ENCODE measurements at places on chromosomes 6 and 20.

- no peak for DNase-seq
These were observed 32.5 kb downstream of the POFUT1 start for GRCh38 chr20:32240205-32240604.

GRCh38 chr6:141996823-141997222 lies 135.9 kb upstream of the GJE1 start:
- no peak for DNase-seq

DNA sequence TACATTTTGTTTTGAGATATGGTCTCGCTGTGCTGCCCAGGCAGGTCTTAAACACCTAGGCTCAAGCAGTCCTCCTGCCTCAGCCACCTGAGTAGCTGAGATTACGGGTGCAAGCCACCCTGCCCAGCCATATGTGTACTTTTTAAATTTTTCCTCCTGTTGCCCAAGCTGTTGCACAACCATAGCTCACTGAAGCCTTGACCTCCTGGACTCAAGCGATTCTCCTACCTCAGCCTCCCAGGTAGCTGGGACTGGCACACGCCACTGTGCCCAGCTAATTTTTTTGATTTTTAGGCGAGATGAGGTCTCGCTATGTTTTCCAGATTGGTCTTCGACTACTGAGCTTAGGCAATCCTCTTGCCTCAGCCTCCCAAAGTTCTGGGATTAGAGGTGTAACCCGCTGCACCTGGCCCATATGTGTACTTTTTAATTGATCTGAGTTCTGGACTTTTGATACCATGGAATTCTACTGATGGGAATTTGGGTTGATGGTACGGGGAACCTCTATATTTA lies 44.9 kb downstream of the ITCH start:
- DNase-seq, result no peak

DNA sequence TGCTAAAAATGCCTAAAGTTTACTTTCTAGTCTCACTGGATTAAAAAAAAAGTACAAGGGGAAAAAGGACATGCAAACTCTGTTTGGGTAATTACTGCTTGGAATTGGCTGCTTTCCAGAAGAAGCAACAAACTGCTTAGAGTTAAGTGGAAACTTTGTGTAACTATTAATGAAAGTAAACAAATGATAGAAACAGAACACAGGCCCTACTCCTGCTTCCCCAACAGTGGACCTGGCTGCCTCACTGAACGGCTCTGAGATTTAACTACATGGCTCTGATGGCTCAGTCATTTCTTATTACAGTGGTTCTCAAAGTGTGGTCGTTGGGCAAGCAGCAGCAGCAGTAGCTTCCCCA lies 108.5 kb downstream of the MAN1A1 start:
- DNase-seq, result no peak

DNA sequence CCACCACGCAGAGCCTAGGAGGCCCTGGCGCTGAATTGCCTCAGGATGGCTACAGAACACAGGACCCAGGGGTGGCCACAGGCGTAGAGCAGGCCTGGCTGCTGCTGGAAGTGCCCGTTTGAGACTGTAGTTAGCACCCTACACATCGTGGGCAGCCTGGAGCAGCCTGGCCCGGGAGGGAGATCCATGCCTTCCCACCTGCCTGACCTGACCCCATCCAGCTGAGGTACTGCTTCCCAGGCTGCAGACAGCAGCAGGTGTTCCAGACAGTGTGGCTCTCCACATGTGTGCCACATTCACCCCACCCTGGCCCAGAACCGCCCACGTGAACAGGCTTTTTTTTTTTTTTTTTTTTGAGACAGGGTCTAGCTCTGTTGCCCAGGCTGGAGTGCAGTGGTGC lies 20.9 kb upstream of the MAP1LC3A start:
- no peak for DNase-seq

- peak; percentile 57 for DNase-seq
These were observed 106.5 kb upstream of the TIAM2 start for GRCh38 chr6:154888421-154889295.

- DNase-seq, result no peak
These were observed 66.1 kb downstream of the FAM50B start for GRCh38 chr6:3915076-3915791.

- no peak for DNase-seq
These were observed 30.4 kb upstream of the PNRC1 start for GRCh38 chr6:89050155-89050554.

DNA sequence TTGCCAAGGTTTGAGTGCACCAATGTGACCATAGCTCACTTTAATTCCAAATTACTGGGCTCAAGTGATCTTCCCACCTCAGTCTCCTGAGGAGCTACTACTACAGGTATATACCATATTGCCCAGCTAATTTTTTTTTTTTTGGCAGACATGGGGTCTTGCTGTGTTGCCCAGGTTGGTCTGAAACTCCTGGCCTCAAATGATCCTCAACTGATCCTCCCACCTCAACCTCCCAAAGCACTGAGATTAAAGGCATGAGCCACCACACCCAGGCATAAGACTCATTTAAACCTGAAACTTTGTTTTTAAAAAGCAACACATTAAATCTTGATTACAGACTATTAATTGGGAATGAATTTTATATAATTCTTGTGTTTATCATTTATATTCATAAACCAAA lies 67.7 kb downstream of the ARHGAP18 start:
- DNase-seq, result no peak

- peak; percentile 7 for DNase-seq
These were observed 609.3 kb upstream of the ADGRB3 start for GRCh38 chr6:68025764-68026163.

DNA sequence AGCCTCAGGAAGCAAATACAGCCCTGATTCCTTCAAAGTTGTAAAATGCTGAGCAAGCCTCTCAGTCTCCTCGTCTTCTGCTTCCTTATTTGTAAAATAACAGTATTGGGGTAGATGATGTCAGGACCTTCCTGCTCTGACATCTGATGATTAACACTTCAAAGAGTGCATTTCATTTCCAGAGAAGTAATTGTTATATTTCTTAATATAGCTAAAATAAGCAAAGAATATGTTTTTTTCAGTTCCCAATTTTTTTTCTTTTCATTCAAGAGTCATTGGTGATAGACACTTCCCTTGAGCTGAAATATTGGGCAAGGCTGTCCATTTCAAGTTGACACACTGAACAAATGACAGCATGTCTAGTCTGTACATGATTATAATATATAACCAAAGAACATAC lies 53.4 kb downstream of the SLX4IP start:
- DNase-seq, result no peak

DNA sequence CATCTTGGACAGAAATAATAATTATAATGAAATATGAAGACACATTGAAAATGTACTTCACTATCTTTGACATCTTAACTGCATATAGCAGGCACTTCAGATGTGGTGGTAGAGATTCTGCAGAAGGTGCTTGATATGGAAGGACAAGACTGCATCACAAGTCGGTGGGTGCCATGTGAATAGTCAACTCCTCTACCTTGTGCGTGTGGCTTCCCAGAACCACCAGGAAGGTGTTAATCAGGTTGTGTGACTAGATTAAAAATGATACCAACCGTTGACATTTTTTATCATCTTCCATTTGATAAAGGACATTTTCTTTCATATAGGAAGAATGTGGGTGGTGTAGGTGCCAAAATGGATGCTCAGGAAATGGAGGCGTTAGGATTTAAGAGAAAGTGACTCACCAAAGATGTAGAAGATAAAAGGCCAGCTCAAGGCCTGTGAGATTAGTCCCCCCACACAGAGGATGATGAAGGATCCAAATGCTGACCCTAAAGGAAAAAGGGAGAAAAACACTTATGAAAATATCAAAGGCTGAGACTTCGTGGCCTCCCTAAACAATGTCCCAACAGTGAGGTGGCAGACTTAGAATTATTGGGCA lies 12.3 kb downstream of the SLC17A2 start:
- no peak for DNase-seq

- peak; percentile 83 for DNase-seq
These were observed 16.4 kb upstream of the SLC22A2 start for GRCh38 chr6:160274871-160275510.

DNA sequence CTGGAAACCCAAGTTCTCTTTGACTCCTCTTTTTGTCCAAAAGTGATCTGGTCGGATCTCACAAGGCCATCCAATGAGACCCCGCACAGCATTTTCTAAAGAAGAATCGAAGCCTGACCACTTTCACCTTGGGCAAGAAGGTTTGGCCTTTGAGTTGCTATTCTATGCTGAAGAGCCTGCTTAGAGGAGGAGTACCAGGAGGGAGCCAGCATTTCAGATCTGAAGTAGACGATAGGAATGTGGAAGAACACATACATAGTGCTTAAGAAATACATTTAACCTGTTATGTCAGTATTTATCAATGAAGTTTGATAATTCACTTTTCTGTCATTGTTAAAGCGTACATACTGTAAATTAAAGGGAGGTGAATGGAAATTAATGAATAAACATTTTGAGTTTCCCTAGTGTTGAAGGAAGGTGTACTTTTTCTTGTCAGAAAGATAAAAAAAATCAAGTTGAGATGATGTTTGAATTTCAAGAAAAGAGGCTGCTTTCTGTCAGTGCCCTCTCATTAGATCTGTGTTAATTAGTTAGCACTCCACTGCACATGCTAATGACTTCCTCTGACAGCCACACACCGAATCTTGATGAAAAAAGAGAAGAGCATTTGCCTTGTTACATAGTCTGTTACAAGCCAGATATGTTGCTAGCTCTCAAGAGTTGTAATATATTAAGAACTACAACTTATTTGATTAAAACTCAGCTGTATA lies 10.9 kb upstream of the TDRD6 start:
- DNase-seq, result no peak

- DNase-seq, result no peak
These were observed 358.5 kb downstream of the CBLN4 start for GRCh38 chr20:55646851-55647250.

DNA sequence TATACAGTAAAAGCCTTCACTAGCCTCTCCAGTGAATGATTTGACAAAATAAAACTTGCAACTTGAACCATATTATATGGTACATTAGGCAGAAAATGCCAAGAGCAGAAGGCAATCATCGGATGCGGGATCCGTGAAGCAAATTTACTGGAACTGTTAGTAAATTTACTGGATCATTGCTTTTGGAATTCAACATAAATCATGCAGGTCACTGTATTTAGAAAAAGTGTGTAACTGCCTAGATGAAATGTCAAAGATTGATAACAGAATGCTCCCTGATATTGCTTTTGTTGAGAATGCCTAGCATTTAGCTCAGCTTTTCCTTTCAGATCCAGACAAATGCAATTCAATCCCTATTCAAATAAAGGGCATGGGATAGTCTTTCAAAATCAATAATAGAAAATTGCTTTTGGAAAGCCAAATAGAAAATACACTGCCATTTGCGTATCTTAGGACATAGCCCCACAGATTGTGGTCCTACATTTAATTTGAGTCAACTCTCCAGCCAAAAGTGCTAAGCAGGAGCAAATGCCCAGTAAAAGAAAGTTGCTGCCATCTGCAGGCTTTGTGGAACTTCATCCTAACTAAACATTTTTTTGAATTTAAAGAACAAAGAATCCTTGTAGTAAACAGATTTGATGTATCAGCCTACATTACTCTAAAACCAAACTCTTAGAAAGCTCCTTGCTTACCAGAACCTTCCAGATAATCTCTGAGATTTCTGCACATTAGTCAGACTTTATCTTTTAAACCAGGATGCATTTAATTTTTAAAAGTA lies 109.5 kb upstream of the HSF2 start:
- peak; percentile 76 for DNase-seq

DNA sequence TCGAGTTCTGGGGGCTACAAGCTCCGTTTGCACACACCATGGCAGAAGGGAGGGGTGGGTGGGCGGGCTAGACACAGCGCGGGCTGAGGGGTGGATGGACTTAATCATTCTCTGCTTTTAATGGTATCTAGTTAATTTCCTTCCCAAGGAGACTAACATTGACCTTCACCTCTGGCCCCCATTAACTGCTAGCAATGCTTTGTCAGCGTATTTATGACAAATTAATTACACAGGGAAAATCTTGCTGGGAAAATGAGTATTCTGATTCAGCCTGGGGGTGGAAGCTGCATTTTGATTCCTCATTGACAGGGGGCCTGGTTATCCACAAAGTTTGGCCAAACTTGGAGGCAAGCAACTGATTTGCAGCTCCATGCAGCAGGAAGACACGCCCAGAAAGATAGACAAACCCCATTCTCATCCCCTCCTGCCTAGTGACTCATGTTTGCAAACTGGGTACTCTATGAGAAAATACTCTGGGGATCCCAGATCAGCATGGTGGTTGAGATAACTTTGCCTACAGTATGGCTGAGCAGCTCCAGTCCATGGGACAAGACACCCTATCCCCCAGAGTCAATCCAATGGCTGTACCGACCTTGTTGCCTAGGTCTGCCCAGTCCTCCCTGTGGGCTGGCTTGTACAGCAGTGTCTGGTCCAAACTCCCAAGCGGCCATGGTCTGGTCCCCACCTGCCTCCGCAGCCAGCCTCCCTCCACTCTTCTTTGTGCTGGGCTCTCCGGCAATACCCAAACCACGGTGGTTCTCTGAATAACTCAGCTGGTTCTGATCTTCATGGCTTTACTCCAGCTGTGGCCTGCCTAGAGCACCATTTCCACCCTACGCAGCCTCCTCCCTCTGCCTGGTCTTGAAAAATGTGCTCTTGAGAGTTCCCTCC lies 19.7 kb downstream of the ZBP1 start:
- DNase-seq, result no peak

DNA sequence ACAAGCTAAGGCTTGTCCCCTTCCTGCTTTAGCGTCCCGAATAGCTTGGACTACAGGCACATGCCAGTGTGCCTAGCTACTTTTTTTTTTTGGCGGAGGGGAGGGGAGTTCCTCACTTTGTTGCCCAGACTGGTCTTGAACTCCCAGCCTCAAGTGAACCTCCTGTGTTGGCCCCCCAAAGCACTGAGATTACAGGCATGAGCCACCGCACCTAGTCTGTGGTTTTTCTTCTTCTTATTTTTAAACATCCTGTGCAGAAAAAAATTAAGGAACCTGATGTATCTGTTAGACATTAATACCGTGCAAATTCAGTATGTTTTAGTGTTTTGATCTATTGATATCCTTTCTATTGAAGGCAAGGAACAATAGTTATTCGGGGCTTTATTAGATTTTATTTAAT lies 25.7 kb downstream of the HIVEP1 start:
- DNase-seq, result no peak

GRCh38 chr6:10030942-10031537 lies 383.8 kb downstream of the TFAP2A start:
- peak; percentile 53 for DNase-seq

DNA sequence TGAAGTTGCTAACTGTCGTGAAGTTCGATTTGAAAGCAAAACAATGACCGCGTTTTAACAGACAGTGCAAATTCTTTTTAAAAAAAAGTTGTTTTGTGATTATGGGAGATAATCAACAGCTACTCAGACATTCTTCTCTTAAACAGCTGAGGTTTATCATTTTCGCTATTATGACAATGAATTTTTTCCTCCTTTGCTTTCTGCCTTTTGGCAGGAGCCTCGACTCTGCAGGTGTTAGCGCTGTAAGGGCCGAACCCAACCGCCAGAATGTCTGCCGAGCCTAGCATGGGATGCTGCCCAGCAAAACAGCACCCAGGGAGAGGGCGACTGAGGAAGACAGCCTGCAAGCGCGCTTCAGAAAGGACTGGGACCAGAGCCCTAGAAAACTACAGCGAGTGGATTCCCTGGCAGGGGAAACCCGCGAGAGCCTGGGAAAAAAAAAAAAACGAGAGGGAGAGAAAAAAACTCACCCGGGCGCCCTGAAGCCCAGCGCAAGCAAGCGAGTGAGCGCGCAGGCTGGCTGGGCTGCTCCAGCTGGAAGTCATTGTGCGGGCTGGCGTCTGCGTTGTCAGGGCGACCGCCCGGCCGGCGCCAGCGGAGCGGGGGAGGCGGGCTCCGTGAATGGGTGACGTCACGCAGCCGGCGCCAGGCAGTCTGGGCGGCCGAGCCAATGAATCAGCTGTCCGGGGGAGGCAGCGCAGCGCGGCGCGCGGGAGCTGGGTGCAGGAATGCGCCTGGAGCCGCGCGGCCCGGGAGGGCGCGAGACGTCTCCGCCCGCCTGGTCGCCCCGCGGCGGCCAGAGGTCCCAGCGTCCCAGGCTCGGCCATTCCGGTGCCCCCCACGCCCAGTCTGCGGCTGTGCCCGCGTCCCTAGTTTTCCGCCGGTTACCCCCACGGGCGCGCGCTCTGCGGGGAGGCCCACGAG lies 32.7 kb upstream of the ID4 start:
- DNase-seq, result peak; percentile 90

All from pons (tissue), 1 donor.